ENCODE measurements at places on chromosomes 12 and 14.

DNA sequence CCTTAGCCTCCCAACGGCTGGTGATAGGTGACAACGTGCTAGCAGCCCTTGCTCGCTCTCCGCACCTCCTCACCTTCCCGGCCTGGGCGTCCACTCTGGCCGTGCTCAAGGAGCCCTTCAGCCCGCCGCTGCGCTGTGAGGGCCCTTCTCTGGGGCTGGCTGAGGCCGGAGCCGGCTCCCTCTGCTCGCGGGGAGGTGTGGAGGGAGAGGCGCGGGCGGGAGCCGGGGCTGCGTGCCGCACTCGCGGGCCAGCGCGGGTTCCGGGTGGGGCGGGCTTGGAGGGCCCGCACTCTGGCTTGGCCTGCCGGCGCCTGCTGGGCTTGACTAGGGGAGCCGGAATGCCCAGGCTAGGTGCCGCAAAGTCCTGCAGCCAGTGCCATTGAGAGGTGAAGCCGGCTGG lies 131.1 kb downstream of the CCER1 start:
- DNase-seq = no peak

DNA sequence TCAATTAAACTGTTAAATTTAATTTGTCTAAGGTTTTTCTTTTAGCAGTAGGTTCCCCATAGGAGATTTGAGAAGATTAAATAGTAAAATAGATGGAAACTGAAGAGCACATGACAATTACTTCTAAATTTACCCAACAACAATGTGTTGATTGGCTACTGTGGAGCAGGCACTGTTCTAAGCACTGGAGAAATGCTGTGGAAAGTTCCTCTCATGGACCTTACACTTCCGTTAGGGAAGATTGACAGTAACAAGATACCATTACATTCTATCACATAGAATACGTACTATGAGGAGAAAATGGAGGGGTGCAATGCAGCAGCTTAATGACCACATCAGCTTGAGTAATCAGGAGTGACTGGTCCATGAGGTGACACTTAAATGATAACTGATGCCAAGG lies 8.1 kb upstream of the STAB2 start:
- DNase-seq = no peak

- no peak for DNase-seq
Observed at GRCh38 chr12:109926016-109926415, 25.9 kb downstream of the TCHP start.

GRCh38 chr14:81818271-81818670 lies 284.6 kb upstream of the SEL1L start:
- no peak for DNase-seq

DNA sequence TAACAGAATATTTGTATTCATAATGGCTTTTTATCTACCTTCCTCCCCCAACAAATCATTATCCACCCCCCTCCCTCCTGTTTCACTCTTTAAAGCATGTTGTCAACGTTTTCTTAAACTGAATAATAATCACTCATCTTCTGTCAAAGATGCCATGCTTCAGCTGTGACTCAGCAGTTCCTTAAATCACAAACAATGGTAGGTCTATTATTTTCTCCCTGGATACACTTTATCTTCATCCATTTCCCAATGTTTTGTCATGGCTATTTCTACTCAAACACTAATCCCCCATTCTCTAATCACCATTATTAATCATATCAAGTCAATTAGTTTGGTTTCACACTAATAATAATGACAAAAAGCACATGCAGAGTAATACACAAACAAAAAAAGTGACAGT lies 6.5 kb downstream of the CLEC12B start:
- DNase-seq = no peak

GRCh38 chr14:74255281-74255680 lies 16.0 kb downstream of the VSX2 start:
- no peak for DNase-seq

DNA sequence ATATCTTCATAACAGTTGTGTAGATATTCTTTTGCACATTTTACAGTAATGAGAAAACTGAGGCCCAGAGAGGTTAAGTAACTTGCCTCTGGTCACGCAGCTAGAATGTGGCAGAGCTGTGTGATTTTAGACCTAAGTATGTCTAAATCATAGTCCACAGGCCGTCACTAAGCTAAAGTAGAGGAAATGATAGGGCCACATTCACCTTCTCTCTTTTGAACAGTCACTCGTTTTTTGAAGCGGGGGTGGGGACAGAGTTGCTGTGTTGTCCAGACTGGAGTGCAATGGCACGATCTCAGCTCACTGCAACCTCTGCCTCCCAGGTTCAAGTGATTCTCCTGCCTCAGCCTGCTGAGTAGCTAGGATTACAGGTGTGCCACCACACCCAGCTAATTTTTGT lies 68.5 kb downstream of the RASSF3 start:
- DNase-seq = no peak

DNA sequence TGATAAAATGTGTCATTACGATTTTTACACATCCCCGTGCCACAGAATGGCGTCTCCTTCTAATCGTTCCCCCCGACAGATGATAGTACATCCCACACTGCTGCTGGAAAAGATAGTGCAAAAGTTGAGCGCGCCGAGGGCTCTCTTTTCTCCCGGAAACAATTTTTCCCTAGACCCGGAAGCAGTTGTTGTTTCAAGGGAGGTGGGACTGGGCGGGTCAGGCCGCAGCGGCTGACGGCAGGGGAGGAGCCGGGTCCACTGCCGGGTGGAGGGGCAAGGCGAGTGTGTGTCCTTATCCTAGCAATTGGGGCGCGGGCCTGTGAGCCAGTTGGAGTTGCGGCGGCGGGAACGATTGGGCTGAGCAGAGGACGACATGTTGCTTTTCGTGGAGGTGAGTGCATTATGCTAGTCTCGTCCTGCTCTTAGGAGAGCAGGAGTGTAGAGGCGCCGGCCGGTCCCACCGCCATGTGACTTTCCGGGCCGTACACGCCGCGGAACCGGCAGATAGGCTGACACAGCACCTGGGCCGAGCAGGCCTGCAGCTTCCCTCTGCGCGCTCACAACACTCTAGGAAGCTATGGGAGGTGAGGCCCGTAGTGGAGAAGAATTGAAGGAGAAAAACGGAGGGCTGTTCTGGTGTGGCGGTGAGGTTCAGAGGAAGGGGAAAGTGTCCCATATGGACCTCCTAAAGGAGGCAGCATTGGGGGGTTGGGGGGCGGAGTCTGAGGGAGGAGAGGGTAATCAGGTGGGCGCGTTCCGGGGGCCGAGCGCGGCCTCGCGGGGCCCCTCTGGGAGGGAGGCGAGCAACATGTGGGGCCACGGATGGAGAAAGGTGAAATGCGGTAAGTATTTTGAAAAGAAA lies at the start of gene LARP4:
Gene LARP4 (plus strand): TSS at position 248 of the 862 bp plus-strand sequence. CDS start 126 bp downstream, at position 374.
- peak; percentile 97 for DNase-seq

DNA sequence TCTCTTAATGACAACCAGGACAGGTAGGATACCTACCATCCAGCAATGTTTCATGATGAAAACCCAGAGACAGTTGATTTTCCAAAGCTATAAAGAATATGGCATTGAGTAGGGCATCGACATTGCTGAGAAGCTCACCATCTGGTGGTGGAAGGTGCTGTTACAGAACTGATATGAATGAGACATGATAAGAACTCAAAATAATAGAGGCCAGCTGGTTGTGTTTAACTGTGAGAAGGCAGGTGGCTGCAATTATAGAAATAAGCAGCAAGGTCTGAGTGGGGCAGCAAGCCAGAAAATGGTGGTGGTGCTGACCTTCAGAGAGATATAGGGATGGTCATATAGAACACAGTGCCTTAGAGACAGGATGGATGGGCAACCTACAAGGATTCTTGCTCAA lies 449.7 kb downstream of the BTG1 start:
- DNase-seq = no peak

- DNase-seq = no peak
Observed at GRCh38 chr14:23245282-23245681, 7.5 kb downstream of the RNF212B start.

- DNase-seq = peak; percentile 59
Observed at GRCh38 chr14:100341301-100342031, 18.3 kb downstream of the SLC25A47 start.

- no peak for DNase-seq
Observed at GRCh38 chr14:46259536-46259935, 392.0 kb downstream of the RPL10L start.

GRCh38 chr14:98928418-98928817 lies 343.6 kb downstream of the BCL11B start:
- no peak for DNase-seq

DNA sequence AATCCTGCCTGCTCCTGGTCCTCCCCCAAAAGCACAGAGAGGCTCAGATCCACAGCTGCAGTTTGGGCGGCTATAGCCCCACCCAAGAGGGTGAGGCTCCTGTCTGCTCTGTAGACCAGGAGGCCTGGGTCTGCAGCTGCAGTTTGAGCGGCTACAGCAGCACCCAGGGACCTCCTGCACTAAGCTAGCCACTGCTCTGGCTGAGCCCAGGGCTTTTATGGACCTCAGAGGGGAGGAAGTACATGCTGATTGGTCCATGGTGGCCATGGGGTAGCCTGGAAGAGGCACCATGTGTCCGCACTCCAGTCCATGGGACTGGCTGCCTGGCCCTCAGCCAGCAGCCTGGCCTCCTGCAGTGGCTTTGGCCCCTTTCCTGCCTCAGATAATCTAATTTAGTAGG lies 49.6 kb upstream of the GSC start:
- no peak for DNase-seq

GRCh38 chr12:10466311-10466710 lies 13.1 kb upstream of the KLRC1 start:
- DNase-seq = no peak

- DNase-seq = no peak
Observed at GRCh38 chr12:65968359-65968758, 144.1 kb downstream of the HMGA2 start.

- no peak for DNase-seq
Observed at GRCh38 chr12:130342442-130342841, 4.8 kb downstream of the PIWIL1 start.

- DNase-seq = no peak
Observed at GRCh38 chr14:24417832-24418491, 11.5 kb downstream of the CBLN3 start.

DNA sequence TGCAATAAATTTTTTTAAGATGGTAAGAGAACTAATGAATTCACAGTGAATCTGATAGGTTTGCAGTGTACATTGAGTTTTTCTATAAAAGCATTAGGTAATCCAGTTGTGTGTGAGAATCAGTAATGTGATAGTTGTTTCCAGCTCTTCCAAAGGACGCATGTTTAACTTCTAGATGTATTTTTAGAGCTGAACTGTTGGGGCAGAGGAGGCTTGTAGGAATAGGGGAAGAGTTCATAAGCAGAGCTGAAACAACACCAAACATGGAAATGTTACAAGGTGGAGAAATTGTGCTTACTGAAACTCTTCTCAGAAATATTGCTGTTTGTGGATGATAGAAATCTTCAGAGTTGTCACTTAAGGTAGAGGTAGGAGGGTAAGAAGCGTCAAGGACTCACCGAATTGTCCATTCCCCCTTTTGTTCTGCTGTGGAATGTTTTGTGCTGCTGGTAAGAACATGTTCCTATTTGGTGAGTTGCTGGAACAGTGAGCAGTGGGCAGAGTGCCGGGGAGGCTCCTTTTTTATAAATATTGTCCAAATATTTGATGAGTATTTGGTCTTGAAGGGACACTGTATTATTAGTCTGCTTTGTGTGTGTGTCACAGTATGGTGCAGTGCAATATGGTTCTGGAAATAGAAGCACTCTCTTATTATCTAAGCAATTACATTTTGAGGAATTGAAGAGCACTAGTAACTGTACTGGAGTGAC lies 76.7 kb downstream of the ANO6 start:
- no peak for DNase-seq

DNA sequence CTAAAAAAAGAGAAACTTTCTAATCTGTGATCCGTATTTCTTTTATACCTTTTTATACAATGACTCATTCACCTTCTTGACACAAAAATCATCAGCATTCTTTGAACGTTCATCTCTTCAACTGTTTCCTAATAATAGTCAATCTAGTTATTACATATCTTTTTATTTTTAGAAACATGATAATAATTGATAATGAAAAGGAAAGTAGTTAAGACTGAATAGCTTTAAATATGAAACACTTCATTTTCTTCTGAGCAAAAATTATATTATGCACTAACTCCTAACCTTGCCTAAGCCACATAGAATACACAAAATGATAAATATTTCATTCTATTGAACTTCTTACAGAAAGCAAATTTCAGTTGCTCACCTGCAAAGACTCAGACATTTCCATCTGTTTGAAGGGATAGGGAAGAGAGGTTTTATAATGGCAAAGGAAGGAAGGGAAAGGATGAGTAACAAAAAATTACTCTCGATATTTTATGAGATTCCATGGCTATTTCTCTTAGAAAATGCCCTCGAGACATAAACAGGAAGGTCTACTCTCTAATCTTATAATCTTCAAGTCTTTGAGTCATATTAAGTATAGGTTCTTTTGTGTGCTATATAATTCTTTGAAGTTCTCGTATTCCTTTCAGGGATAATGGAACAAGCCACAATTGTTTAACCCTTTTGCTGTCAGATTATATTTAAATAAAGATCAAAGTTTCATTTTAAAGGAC lies 7.5 kb upstream of the KLHL42 start:
- DNase-seq = no peak

GRCh38 chr14:64714432-64715025 lies 10.3 kb downstream of the PLEKHG3 start:
- DNase-seq = no peak

DNA sequence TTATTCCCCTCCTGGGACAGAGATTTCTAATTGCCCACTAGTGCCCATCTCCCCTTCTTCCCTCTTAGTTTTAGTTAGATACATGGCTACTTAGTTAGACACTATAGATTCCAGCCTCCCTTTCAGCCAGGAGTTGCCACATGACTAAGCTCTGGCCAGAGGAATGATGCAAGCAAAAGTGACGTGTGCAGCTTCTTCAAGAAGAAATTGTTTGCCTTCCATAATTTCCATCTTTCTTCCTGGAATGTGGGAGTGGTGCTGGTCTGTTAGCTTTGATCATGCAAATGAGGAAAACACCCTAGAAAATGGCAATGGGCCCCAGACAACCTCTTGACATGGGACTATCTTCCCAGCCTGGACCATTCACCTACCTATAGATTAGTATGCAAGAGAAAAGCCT lies 21.4 kb downstream of the CCDC177 start:
- DNase-seq = no peak

DNA sequence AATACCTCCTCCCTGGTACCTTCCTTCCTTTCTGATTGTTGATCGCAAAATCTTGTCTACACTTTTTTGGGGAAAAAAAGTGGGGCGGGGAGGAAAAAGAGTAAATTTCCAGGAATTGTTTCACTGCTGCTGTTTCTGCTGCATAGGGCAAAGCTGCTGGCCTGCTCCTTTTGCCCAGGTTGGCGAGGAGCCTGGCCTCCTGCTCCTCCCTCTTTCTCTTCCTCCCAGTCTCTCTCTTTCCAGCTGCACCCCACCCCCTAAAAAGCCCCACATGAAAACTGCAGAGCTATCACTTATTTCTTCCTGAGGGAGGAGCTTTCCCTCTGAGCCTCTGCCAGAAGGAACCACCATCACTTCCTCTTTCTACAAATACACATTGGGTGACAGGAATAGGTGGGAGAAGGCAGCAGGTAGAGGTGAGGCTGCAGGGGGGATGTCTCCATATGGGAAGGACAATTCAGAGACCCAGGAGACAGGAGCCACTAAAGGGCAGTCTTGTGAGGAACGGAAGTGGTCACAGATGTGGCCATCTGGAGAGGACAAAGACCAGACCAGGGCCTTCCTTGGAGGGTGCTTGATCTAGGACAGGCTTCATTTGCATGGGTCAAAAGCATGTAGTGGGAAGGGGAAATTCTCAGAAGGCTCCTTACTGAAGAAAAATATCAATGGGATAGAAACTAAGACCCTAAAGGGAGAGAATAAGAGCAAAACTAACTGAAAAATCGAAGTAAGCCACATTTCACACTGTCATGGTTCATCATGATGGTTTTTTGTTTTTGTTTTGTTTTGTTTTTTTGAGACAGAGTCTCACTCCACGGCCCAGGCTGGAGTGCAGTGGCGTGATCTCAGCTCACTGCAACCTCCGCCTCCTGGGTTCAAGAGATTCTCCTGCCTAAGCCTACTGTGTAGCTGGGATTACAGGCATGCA lies 14.8 kb downstream of the ZBTB39 start:
- DNase-seq = no peak
